ENCODE measurements at places on chromosomes 13 and 19.

DNA sequence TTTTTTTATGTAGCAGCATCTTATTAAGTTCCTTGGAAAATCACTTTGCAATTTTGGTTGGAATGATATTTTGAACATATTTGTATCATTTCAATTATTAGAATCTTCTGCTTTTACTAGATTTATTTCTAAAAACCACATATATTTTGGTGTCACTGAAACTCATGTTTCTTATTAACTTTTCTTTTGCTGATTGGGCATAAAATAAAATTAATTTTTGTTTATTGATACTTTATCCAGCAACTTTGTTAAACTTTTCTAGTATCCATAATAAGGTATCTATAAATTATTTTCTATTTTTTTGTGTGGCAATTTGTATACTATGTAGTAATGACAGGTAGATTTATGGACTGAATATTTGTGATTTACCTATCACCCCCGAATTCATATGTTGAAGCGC is 556.4 kb upstream of the ATXN8OS start:
- DNase-seq: no peak

DNA sequence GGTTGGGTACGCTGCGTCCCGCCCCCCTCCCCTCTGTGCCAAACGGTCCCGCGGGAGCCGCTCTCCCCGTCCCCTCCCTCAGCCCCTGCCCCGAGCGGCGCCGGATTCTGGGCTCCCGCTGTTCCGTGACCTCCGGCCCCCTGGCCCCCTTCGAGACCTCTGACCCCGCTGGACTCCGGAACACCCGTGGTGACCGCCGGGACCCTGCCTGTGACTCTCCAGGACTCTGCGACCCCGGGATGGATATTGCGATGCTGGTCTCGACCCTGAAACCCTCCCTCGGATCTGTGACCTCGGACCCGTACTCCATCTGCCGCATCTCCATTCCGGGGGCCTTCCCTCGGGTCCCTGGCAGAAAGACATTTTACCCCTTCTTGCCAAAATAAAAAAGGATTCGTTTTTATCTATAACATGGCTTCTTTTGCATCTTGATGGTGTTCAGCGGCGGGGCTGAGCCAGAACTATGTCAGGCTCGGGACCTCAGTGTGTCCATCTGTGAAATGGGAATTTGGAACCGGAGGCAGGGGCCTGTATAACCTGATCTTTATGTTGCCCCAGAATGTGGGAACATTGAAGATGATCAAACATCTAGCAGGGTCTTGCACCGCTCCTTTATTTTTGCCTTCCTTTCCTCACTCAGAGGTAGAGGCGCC is 654 bp upstream of the MEGF8 start:
- DNase-seq: no peak

- DNase-seq: no peak
These were observed 10.5 kb downstream of the ZNF556 start for GRCh38 chr19:2877398-2878331.

DNA sequence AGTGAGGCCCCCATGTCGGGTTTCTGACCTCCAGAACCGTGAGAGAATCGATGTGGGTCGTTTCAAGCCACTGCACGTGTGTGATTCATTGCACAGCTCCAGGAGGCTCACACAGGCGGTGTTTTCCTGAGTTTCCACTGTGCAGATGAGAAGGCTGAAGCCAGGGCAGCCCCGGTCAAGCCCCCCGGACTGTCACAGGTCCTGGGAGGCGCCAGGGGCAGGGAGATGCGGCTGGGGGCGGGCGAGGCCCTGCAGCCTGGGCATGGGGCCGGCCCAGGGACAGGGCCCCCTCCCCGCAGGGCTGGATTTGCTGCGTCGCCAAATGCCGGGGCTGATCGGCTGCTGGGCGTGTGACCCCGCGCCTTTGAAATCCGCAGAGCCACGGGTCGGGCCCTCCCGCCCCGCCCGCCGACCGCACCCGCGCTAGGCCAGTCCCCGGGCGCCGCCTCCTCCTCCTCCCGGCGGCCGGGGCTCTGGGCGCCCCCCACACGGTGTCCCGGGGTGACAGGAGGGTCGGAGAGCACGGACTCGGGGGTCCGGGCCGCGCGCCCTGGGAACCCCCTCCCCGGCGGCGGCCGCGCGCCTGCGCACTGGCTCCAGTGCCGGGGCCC is 9.9 kb upstream of the MKNK2 start:
- peak; percentile 72 for DNase-seq

DNA sequence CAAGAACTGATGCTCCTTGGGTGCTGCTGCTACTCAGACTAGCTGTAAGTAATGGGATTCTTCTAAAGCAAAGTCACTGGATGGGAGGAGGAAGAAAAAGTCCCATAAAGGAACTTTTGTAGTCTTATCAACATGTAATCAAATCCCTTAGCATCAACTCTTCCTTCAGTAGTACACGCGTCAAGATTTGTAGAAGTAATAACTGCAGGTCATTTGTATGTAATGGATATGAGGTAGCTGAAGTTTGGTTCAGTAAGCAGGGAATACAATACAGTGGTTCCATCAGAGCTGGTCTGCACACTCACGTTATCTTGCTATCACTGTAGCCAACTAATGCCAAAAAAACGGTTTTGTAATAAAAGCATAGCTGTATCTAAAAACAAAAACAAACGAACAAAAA is 72.4 kb upstream of the ZDHHC20 start:
- no peak for DNase-seq
